ENCODE measurements at places on chromosomes 4 and X. TPM values are rescaled to one million over a fixed set of nuclear protein-coding genes. Genes with fewer than 3 reads are reported as not detected.

PDHA1 gene
- total RNA-seq = 44.4 TPM

FAAH2 gene
- total RNA-seq = 0.14 TPM

TLR7 gene
- total RNA-seq = under 0.01 TPM

DCHS2 gene
- not detected for total RNA-seq

CXCL11 gene
- 0.14 TPM for total RNA-seq

FHL1 gene
- total RNA-seq = 69.3 TPM

RHOH gene
- total RNA-seq = 0.44 TPM

ANK2 gene
- total RNA-seq = 13.3 TPM

PCDH10 gene
- 21.6 TPM for total RNA-seq

Measured in placental pericyte (primary cell).